ENCODE measurements at places on chromosomes 5 and 9. TPM values are rescaled to one million over a fixed set of nuclear protein-coding genes. Genes with fewer than 3 reads are reported as not detected.

The SLC45A2 gene
- not detected for total RNA-seq

The MED10 gene
- total RNA-seq, result 30.9 TPM

The MARVELD2 gene
- 2.4 TPM for total RNA-seq

The RNF208 gene
- total RNA-seq, result 3.7 TPM

The S1PR3 gene
- 173 TPM for total RNA-seq

The SELENOP gene
- total RNA-seq, result 392 TPM

The FAM81B gene
- not detected for total RNA-seq

The CDKN2A gene
- total RNA-seq, result 4.1 TPM

The FIBCD1 gene
- total RNA-seq, result not detected

The SLC25A48 gene
- total RNA-seq, result 0.78 TPM

The ORM2 gene
- total RNA-seq, result not detected

The TAF11L10 gene
- total RNA-seq, result not detected

The FOXI1 gene
- not detected for total RNA-seq

The SLCO6A1 gene
- total RNA-seq, result not detected

The TOR1B gene
- total RNA-seq, result 28.4 TPM

The CDO1 gene
- total RNA-seq, result 70.7 TPM

The BTNL8 gene
- not detected for total RNA-seq

The GPX3 gene
- total RNA-seq, result 1,874 TPM

The KIF20A gene
- total RNA-seq, result 0.78 TPM

The ARL14EPL gene
- total RNA-seq, result 1.7 TPM

The ABO gene
- total RNA-seq, result 0.14 TPM

The SARDH gene
- total RNA-seq, result 1.8 TPM

The FOXD4L3 gene
- total RNA-seq, result 0.78 TPM

The PITX1 gene
- total RNA-seq, result not detected

The THBS4 gene
- 7.2 TPM for total RNA-seq

The FOXD1 gene
- 10.0 TPM for total RNA-seq

The SLC6A3 gene
- 0.14 TPM for total RNA-seq

The ANKRD34B gene
- not detected for total RNA-seq

The GTF3C5 gene
- total RNA-seq, result 40.6 TPM

The TMEM232 gene
- total RNA-seq, result 13.3 TPM

The BOD1 gene
- 30.2 TPM for total RNA-seq

The SLC6A18 gene
- total RNA-seq, result not detected

The CARD9 gene
- total RNA-seq, result 1.4 TPM

The CYSRT1 gene
- not detected for total RNA-seq

The FGFR4 gene
- 2.8 TPM for total RNA-seq

The IL4 gene
- total RNA-seq, result not detected

Data from thoracic aorta (tissue), 2 donors.